Stimulated activated CD8-positive, alpha-beta memory T cell treated with anti-CD3 and anti-CD28 coated beads, Interleukin-15, amount 100 ng/mL, for 48 hours (primary cell): ENCODE measurements at places on chromosomes 1 and 21.

DNA sequence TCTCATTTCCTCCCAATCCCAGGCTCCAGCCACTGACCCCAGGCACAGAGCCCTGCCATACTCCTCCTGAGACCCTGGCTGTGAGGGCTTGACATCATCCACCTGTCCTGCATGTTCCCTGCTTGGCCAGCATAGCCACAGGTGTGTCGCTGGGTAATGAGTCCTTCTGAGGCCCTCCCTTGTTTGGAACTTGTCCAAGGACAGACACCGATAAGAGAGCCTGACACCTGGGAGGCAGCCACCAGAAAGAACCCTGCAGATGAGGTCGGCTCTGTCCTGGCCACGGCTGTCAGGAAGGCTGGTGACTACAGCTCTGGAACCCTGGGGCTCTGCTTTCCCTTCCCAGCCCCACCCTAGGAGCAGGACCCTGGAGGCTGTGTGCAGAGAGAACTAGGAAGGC is 34.6 kb downstream of the TMEM63A start:
- DNase-seq: no peak

- DNase-seq: no peak
Measured at GRCh38 chr1:11046270-11046566, 821 bp downstream of the MASP2 start.

GRCh38 chr1:31788825-31789256 is 24.7 kb upstream of the ADGRB2 start:
- no peak for DNase-seq

- DNase-seq: no peak
Measured at GRCh38 chr1:5637171-5637570, 355.1 kb downstream of the NPHP4 start.

DNA sequence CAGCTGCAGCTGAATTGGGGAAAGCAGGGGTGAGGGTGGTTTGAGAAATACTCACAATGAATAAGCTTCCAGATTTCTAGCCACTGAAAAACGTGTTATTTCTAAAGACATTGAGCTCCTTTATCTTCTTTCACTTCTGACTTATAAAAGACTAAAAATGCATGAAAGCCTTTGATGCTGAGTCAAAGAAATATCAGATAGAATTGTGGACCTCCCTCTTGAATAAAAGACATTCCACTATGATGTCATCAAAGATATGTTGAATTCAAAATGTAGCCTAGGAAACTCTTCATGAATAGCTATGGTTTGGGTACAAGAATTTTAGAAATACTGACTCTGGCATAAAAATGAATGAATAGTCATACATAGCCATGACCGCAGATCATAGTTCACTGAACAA is 44.7 kb upstream of the COL24A1 start:
- DNase-seq: no peak

DNA sequence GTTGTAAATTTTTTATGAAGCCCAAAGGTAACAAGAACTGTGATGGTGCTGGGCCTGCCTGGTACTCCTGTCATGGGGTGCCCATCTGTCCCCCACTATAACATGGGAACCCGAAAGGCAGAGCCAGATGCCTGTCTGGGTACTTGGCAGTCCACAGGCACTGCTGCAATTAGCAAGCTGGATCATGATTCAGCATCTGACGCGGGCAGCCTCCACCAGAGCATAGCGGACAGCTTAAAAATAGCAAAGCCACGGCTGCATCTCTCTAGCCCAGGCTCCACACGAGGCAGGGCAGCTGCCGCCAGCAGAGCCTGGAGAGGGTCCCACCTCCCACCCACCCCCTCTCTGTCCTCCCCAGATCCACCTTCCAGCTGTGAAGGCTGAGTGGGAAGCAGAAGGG is 22.9 kb downstream of the SUSD4 start:
- no peak for DNase-seq

- DNase-seq: no peak
Measured at GRCh38 chr21:29159842-29160241, 29.4 kb downstream of the MAP3K7CL start.

GRCh38 chr21:32372755-32373154 is 20.1 kb downstream of the URB1 start:
- DNase-seq: no peak

DNA sequence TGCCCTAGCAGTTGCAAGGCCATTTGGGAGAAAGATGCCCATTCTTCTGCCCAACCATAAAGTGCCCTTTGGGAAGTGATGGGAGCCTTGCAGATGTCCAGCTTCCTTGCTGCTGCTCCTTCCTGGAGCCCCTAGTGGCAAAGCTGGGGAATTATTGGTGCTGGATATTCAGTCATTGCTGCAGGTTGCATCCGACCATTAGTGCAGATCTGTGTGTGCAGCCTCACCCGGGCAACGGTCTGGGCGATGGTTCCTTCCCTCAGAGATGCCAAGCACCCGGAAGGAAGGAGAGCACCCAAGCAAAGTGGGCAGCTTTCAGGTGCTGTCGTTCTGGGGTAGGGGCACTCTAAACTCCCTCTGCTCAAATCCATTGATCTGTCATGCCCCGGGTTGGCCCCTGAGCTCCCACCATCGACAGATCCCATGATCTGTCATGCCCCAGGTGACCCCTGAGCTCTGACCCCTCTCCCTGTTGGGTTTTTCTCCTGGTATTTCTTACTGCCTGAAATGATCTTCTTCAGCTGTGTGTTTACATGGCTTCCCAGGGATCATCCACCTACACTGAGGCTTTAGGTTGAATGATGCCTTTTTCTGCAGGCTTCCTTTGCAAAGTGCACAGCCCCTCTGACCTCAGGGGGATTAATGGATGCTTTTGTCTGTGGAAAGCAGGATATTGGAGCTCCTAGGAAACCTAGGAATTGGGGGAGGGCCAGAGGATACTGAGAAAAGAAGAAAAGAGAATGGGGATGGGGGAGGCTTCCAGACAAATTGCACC is 467.5 kb downstream of the PTPRU start:
- no peak for DNase-seq

GRCh38 chr1:28091043-28091781 is 2.8 kb upstream of the EYA3 start:
- DNase-seq: peak; percentile 48

DNA sequence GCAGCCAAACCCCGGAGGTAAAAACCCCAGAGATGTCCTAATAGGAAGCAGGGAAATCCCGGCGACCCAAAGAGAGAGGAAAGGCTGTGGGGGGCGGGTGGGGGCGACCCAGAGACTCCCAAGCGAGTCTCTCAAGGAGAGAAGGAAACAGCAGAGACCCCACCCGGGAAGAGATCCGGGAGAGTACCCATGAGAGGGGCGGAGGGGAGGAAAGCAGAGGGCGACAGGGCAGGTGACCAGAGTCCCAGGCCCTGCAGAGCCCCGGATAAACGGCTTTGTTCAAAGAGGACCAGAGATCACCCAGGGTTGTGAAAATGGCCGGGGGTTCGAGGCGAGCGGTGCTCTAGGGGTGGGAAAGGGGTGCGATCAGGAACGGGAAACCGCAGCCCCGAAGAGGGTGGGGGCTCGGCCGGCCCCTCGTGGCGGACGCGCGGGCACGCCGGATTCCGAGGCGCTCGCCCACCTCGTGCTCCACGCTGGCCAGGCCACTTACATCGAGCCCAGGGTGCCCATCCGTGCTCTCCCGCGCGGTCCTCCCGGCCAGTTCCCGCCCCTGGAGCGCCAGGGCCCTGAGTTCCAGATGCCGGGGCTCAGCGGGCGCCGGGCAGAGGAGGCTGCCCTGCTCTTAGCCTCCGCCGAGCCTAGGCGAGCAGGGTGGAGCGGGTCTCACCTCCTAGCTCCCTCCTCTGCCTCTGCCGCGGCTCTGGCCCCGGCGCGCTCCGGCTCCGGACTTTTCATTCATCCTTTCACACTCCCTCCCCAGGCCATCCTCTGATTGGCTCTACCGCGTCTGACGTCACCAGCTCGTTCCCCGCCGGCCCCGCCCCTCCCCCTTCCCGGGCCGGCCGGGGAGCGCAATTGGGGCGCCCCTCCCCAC is 52.3 kb downstream of the RHBG start:
- DNase-seq: peak; percentile 55

DNA sequence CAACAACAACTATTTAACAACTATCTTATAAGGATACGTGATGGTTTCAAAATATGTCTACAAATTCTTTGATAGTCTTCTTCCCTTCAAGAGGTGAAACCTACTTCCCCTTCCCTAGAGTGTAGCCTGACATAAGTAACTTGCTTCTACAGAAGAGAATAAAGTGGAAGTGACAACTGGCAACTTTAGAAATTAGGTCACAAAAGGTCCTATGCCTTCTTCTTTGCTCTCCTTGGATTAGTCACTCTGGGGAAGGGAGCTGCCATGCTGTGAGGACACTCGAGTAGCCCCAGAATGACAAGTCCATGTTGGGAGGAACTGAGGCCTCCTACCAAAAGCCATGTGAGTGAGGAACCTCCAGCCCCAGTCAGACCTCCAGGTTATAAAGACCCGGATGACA is 19.2 kb downstream of the EFCAB14 start:
- DNase-seq: no peak

DNA sequence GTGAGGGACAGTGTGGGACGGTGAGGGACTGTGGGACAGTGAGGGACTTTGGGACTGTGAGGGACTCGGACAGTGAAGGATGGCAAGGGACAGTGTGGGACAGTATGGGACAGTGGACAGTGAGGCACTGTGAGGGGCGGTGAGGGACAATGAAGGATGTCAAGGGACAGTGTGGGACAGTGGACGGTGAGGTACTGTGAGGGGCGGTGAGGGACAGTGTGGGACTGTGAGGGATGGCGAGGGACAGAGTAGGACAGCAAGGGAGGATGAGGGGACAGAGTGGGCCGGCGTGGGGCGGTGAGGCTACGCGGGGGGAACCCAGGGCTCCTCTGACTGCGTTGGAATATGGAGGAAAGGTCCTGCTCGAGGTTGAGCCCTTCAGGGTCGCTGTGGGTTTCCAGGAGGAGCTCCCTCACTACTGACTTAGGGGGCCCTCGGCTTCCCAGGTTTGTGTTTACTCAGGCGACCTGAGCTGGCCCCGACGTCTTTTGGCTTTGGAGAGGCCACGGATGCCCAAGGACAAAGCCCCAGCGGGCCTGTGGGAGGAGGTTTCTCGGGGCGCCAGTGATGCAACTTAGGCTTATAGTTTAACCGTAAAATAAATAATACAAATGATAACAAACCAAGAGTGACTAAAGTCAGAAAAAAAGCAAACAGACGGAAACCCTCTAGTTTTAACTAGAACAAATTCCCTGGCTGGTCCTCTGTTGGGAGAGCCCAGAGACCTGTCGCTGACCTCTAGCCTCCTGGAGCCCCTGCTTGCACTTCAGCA is 1.1 kb upstream of the ERRFI1 start:
- DNase-seq: no peak

GRCh38 chr1:230891413-230891812 is 23.1 kb upstream of the C1orf198 start:
- DNase-seq: no peak

DNA sequence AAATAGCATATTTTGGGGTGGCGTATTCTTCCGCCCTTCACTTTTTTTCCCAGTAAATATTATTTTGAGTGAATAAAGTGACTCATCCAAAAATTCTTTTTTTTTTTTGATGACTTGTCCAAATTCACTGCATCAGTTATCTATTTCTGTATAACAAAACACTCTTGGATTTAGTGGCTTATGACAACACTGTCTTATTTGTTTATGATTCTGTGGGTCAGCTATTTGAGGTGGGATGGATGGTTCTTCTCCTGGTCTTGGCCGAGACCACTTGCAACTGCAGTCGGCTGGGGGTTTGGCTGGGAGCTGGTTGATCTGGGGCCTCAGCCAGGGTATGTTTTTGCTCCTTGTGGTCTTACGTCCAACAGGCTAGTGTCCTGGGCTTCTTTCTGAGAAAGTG is 39.9 kb upstream of the SRSF10 start:
- DNase-seq: no peak

DNA sequence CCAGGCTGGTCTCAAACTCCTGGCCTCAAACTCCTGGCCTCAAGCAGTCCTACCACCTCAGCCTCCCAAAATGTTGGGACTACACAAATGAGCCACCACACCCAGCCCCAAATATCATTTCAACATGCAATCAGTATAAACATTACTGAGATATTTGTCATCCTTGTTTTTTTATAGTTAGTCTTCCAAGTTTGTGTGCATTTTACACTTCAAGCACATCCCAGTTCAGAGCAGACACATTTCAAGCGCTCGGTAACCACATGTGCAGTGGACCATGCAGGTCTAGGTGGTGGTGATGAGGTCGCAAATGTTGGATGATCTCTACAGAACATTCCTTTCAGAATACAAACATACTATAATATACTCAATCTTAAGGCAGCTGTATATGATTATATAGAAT is 23.8 kb upstream of the APP start:
- DNase-seq: no peak

DNA sequence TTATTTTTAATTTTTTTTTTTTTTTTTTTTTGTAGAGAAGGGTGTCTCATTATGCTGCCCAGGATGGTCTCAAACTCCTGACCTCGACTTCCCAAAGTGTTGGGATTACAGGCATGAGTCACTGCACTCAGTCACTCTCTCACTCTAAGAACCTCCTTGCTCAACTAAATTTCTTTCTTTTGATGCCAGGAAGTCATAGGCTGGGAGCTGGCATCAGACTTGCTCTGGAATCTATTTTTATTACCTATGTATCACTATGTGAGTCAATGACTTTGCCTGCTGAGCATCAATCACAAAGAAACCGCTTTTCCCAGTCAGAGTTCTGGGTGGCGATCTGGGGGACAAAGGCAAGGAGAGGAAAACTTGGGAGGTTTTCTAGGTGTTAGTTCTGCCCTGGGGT is 35.5 kb upstream of the PARP1 start:
- no peak for DNase-seq

DNA sequence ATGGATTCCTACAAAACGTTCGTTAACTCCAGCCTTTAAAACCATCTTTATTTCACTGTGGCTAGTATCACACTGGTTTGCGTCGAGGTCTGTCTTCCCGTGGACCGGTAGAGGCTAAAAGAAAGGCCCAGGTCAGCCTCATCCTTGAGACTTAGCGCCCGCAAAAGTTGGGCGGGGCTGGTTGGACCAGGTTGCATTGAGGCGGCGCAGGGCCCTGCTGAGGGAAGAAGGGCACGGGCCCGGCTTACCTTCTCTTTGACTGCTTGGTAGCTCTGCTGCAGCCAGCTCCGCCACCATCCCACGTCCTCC is 455 bp downstream of the BSDC1 start:
- peak; percentile 11 for DNase-seq

GRCh38 chr1:109306832-109307273 is at the start of gene MYBPHL:
MYBPHL (minus strand) TSS chr1:109307011; CDS start chr1:109306991, 20 bp downstream.
- no peak for DNase-seq
